M059J (cell line): ENCODE measurements at places on chromosomes 2 and 18.

DNA sequence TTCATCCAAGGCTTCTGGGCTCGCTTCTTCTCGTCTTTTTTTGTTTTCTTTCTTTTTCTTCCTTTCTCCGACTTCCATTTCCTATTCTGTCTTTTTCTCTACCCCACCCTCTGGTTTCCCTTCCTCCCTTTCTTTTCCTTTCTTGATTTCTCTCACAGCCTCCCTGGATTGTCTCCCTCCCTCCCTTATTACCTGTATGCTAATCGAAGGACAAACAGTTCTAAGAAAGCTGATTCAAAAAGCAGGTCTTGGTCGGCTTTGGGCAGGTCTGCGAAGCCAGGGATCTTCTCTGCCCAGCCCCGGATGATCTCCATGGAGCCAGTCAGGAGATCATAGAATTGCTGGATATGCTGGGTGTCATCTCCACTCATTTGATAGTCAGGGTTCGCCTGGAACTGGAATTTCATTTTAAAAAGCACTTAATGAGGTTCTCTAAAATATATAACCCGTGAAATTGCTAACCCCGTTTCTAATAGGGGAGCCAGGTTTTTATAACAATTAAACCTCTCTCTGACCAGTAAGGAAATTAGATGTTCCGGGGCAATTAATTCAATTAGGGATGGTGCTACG is 5.9 kb downstream of the NR4A2 start:
- DNase-seq: no peak

DNA sequence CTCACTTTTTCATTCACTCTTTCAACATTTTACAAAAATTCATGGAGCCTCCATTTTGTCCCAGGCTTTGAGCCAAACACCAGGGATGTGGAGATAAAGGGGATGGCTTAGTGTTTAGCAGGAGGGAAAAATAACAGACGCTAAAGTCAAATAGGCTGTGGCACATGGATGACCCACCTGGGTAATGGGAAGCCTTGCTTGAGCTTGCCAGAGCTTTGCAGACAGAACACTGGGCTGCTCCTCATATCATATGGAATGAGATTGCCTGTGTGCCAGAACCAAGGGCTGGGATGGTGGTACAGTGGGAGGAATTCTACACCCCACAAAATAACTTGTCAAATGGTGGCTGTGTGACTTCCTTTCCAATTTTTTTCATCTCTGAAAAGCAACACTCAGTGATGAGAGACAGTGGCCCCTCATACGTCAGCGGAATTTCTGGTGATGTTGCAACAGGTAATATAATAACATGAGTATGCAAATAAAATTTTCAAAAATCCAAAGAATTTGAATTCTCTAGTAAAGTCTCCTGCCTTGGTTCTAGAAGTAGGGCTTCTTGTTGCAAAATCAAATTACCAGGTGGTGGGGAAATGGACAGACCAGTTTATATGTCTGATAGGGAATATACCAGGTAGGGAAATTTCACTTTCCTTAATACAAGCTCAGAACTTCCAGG is 252.9 kb downstream of the CLIP4 start:
- DNase-seq: peak; percentile 18

DNA sequence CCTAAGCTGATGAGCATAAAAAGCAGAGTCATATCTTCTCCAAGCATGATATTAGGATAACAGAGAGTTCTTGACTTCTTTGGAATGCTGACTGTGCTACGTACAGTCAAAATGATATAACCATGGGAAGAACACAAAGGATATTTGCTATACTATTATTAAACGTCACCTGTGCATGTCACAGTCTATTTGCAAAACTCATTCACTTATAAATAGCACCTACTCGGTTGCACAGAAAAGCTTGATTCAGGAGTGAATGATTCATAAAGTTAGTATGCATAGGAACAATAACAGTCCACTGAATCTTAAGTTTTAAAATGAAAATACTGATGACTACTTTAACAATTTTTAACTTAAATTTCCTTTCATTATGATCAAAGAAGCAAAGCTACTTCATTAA is 83.3 kb downstream of the SP3 start:
- no peak for DNase-seq

DNA sequence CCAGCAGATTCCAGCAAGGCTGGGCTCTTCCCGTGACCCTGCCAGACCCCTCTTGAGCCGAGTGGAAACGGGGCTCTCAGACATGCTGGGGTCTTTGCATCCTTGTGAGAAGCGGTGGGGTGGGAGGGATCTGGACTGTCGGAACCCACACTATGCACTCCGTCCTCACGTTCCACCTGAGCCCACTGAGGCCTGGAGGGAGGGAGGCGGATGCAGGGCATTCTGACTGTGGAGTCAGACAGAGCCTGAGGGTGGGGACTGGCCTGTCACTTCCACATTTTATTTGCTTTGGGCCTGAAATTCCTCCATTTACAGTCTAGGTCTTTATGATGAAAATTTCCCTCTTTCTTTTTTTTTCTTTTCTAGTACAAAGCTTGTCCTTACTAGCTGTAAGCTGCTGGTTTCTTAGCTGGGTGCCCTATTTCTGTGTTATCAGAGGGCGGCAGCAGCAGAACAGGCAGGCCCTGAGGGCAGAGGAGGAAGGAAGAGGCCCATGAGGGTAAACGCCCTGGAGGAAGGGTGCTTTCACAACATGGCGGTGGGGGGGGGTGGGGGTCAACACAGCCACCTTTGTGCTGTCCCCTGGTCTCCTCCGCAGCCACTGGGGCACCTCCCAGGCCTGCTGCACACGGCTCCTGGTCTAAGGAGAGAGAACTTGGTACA is 373.5 kb upstream of the MYT1L start:
- no peak for DNase-seq

GRCh38 chr2:134445985-134446382 is 192.1 kb downstream of the MGAT5 start:
- DNase-seq: no peak

DNA sequence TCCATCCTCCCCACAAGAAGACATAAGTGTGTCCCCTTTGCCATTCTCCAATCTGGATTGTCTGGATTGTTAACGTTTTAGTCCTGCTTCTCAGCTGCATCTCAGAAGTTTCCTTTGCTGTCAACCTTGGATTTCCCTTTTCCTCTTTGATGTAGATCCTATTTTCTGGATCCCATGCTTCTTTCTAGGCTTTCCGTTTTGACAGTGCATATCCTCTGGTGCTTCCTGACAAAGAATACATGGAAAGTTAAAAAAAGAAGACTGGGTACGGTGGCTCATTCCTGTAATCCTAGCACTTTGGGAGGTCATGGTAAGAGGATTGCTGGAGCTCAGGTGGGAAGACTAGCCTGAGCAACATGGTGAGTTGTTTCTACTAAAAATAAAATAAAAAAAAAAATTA is 26.8 kb downstream of the ABI2 start:
- no peak for DNase-seq

DNA sequence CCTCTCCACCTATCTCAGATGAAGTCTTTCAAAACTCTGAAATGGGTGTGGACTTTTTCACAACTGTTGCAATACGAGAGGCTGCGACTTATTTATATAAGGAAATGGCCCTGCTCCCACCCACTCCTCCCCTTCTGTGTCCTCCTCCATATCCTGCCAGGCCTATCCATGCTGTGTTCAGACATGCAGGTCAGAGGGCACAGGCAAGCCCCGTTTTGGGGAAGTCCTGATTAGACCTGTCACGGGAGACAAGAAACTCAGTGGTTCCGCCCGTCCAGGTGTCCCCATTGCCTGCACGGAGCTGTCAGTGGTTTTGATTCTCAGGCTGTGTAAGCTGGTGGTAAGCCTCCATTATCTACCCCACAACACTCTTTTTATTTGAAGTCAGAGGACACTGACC is 99.6 kb upstream of the MGAT5 start:
- DNase-seq: no peak

DNA sequence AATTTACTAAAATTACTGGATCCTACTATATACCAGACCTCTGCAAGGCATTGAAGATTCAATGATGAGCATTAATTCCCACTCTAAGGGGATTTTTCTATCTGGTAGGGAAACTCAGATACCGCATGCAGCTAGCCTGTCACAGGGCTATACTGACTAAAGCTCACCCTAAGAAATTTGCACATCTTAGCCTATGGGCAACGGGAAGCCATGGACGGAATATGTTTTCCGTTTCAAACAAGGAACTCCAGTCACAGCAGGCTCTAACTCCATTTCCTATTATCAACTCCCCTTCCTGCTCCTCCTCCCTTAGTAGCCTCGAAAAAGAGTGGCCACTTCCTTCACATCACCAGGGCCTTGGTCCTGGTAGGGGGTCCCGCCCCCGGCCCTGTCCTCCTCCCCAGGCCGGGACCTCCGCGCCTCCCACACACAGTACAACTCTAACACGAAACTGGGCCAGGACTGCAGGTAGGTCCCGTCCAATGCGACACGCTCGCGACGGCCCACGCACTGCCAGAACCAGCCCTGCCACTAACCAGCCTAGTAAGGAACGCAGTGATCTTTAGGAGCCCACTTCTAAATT is 659 bp upstream of the COX5B start:
- peak; percentile 12 for DNase-seq

DNA sequence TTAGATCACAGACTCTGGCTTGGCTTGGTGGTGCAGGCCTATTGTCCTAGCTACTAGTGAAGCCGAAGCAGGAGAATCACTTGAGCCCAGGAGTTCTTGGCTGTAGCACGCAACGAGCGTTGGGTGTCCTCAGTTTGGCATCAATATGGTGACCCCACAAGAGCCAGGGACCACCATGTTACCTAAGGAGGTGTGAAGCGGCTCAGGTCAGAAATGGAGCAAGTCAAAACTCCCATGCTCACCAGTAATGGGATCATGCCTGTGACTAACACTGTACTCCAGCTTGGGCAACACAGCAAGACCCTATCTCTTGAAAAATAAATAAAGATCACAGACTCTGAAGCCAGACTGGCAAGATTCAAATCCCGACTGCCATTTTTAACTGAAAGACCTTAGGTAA is 1.7 kb upstream of the NOL10 start:
- no peak for DNase-seq

GRCh38 chr18:70290482-70291294 is 1.8 kb downstream of the SOCS6 start:
- no peak for DNase-seq
